ENCODE measurements at places on chromosomes 2 and 18. TPM values are rescaled to one million over a fixed set of nuclear protein-coding genes. Genes with fewer than 3 reads are reported as not detected.

MITD1 gene
- 28.7 TPM for total RNA-seq

CASP10 gene
- total RNA-seq = 1.7 TPM

SLC5A7 gene
- total RNA-seq = not detected

AGPS gene
- 50.3 TPM for total RNA-seq

- DNase-seq = no peak
- no peaks in the 10 kb centered on the region for H3K27me3 ChIP-seq
- no peaks in the 10 kb centered on the region for H3K4me1 ChIP-seq
- H3K4me3 ChIP-seq = no peak overlapping the region
- no peaks in the 10 kb centered on the region for H3K36me3 ChIP-seq
Observed at GRCh38 chr2:212732860-212733259, 194.3 kb upstream of the ERBB4 start.

DNA sequence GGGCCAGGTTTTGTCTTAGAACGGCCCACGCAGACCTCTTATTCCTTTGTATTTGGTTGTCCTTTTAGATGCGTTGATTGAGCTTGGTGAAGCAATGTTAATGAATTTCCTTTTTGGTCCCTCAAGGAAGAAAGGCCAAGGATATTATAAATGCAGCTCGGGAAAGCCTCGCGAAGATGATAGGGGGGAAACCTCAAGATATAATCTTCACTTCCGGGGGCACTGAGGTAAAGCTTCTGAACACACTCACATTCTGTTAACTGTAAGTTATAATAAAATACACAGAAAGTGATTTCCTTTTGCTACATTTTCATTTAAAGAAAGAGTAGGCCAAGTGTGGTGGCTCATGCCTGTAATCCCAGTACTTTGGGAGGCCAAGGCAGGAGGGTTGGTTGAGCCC, 7.1 kb downstream of the SCLY start:
- H3K27ac ChIP-seq = no peak overlapping the region
- DNase-seq = no peak
- no peaks in the 10 kb centered on the region for H3K4me1 ChIP-seq
- peaks cover 5% of the 10 kb centered on the region for H3K36me3 ChIP-seq
- no peak overlapping the region for H3K4me3 ChIP-seq

- H3K4me3 ChIP-seq = peak overlapping the region; percentile 2
- H3K27me3 ChIP-seq = peaks cover 79% of the 10 kb centered on the region
- no peak for DNase-seq
- H3K27ac ChIP-seq = no peak overlapping the region
Observed at GRCh38 chr2:44938287-44939105, 3.0 kb upstream of the SIX3 start.

DNA sequence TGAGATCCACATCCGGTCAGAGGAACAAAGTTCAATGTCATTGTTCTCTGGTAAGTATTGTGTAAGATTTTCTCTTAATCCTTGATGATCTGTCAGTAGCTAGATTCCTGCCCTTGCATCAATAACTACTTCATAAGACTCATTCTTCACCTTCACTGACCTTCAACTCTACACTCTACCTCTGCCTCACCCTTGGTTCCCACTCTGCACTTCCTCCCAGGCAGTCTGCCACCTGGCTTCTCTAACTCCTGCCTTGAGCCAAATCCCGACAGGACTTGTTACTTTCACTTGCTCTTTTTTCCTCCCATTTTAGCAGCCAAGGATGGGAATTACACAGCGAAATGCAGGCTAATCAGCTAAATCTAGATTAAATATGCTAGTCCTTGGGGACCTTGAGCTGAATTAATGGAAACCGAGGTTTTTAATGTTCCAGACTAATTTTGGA, 190.7 kb downstream of the DLGAP1 start:
- no peak for DNase-seq
- H3K4me1 ChIP-seq = no peaks in the 10 kb centered on the region
- no peaks in the 10 kb centered on the region for H3K36me3 ChIP-seq
- no peak overlapping the region for H3K27ac ChIP-seq

- H3K4me3 ChIP-seq = no peak overlapping the region
- H3K27ac ChIP-seq = no peak overlapping the region
- no peaks in the 10 kb centered on the region for H3K36me3 ChIP-seq
Observed at GRCh38 chr2:102773149-102773705, 11.4 kb downstream of the TMEM182 start.
